ENCODE measurements at places on chromosomes 7 and 10. TPM values are rescaled to one million over a fixed set of nuclear protein-coding genes. Genes with fewer than 3 reads are reported as not detected.

UCMA gene
- total RNA-seq = not detected

PHYHIPL gene
- not detected for total RNA-seq

LRRD1 gene
- total RNA-seq = not detected

OR6V1 gene
- not detected for total RNA-seq

CDHR1 gene
- total RNA-seq = 0.90 TPM

DRGX gene
- not detected for total RNA-seq

ZCCHC24 gene
- total RNA-seq = 7.5 TPM

Data from H7 (cell line).